ENCODE measurements at places on chromosomes 1 and 21.
A peak's percentile ranks its signal among the peaks of the same experiment; 100 is the strongest.

GRCh38 chr1:10497109-10497508, 22.4 kb downstream of the PEX14 start:
- no peak for DNase-seq

GRCh38 chr1:214010717-214011116, 22.9 kb downstream of the PROX1 start:
- no peak for DNase-seq

DNA sequence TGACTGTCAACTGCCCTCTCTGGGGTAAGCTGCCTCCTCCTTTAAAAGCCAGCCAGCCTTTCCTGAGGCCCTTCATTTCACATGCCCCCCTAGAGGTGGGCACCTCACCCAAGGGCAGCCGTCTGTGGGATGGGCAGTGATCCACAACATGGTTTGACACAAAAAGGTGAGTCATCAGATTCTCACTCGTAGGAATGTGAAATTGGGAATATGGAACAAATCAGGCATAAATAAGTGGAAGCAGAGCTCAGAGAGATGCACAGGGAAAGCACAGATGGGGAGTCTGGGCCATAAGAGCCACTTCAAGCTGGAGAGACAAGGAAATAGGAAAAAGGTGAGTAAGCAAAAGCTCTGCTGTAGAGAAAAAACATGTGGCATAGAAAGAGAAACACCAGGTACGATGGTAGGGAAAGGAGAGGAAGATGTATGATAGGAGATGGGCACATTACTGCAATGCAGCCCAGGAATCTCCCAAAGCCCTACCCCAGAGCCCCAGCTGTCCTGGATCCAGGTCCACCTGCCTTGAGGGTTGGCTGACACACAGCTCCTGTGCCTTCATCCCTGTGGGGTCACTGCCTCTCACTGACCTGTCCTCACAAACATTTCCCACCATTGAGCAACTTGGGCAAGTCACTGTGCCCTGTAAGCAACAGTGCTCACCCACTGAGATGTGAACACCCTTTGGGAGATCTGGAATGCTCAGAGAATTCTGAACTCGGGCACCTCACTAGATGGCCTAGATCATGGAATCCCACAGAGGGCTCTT, 86.6 kb downstream of the ASTN1 start:
- DNase-seq: peak; percentile 27

DNA sequence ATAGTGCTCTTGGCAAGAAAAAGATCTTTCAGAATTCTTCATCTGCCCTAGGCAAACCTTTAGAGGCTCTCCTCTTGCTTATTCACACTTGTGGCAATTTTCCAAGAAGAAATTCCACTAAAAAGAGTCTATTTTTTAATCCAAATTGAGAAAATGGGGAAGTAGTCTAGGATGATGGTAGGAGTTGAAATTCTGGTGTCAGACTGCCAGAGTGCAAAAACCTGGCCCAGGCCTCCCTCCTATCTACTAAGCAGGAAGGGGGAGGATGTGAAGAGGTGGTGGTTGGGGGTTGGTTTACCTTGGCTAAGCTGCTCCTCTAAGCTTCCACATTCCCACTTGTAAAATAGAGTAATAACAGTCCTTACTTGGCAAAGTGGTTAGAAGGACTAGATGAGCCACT, 120.6 kb upstream of the KCNJ15 start:
- DNase-seq: peak; percentile 42

GRCh38 chr1:230084408-230085177, 17.6 kb downstream of the GALNT2 start:
- peak; percentile 97 for DNase-seq

DNA sequence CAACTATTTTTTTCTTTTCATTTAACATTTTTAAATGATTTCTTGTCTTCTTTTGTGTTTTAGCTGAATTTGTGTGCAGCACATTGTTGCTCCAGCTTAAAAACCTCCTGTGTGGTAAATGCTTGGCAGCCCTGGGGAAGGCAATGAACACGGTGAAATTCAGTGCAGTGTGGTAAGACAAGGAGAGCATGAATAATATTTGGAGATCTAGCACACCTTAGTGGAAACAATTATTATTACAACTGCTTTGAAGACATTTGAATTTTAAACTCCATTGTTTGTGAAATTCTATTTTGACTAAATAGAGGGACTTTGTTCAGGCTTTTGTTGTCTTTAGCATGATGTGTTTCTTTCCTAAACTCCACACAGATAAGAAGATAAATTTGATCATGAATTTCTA, 242.6 kb upstream of the CXADR start:
- peak; percentile 40 for DNase-seq

DNA sequence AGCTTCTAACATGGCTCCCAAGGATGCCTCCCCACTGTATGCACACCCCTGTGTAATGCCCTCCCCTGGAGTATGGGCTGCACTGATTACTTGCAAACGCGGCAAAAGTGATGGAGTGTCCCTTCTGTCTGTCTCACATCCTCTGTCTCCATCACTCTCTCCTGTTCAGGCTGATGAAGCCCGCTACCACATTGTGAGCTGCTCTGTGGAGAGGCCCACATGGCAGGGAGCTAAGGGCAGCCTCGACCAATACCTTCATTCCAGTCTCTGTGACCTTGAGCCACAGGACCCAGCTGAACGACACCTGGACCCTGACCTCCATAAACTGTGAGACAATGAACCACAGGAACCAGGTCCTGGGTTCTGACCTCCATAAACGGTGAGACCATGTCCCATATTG, 154.1 kb upstream of the ETV3 start:
- no peak for DNase-seq

DNA sequence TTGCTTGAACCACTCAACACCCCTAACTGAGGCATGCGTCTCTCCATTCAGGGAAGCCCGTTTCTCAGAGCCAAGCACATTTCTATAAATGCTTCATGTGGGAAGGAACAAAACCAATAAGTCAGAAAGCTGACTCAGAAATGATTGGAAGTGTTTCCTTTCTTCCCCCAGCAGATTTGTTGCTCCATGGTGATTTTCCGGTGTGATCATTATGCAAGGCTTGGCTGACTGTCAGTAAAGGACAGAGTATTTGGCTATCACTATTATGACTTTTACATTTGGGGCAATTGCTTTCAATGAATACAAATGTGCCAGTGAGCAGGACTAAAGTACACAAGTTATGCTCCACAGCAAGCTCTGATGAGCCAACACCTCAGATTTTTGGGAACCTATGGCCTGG, 53.3 kb upstream of the ZC3H11B start:
- peak; percentile 13 for DNase-seq

- DNase-seq: no peak
Observed at GRCh38 chr1:242184955-242185354, 186.1 kb upstream of the MAP1LC3C start.

DNA sequence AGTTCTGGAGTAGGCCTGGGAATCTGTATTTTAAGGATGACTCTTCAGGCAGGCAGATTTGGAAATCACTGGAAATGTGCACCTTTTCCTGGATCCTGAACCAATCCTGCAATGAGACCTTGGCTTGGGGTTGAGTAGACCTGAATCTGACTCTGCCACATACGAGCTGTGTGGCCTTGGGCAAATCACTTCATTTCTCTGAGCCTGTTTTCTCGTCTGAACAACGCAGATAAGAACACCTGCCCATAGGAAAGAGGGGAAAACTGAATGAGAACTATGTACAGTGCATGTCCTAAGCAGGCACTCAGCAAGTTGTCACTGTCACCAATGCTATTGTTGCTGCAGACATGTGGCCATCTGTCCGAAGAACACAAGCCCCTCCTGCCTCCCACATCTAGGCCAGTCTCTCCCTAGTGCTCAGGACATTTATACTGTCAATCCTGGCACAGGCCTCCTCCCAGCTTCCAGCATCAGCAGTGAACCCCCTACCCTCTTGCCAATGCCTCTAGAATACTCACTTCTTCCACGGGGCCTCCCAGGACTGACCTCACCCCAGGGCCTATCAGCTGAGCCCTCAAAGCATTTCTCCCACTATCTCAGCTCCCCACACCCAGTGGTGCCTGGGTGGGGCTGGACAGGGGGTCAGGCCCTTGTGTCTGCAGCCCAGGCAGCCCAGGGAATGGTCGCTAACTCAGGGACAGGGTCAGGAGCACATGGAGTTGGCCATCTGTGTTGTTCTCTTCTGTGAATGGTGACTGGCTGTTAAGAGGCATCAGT, 88.8 kb upstream of the ZBTB40 start:
- DNase-seq: no peak

DNA sequence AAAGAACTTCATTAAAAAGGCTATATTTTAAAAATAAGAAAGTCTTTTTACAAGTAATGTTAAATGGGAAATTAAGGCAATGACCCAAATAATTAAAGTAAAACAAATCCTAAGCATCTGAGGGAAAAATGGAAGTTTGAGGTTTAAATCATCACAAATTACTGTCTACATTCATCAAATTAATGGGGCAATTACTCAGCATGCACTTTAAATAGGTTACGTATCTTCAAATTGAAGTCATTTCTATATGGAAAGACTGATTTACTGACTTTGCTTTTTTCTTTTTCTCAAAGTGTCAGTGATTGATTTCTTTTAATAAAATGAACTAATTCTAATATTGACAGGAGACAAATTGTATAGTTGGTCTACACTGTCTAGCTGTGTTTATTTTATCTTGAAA, 1452.3 kb downstream of the NCAM2 start:
- no peak for DNase-seq

Data from AG10803 (cell line).